Activated effector memory CD4-positive, alpha-beta T cell treated with Interleukin-2 at 50 U/mL for 16 hours (primary cell): ENCODE measurements at places on chromosomes 7 and 10.
A peak's percentile ranks its signal among the peaks of the same experiment; 100 is the strongest.

DNA sequence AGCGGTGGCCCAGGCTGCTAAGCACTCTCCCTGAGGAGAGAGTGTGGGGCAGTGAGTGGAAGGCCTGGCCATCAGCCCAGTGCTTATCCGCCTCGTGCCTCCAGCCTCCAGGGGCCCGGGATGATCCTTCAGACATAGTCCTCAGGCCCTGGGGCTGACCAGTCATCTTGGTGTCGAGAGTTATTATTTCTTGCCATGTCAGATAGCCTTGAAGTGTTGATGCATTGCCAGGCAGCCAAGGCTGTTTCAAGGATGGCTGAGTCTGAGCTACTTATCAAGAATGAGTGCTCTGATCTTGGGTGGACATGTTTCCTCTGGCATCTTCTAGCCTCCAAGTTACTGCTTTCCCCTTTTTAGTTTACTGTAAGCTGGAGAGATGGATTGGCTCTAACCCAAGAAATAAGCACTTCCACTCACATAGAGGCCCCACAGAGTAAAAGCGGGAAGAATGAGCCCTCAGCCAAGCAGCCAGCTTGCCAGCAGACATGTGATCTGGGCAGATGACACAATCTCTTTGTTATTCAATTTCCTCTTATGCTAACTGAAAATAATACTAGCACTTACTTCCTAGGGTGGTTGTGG, 136.5 kb upstream of the NAMPT start:
- no peak for DNase-seq

- no peak for DNase-seq
Observed at GRCh38 chr7:21450941-21451340, 23.1 kb downstream of the SP4 start.

DNA sequence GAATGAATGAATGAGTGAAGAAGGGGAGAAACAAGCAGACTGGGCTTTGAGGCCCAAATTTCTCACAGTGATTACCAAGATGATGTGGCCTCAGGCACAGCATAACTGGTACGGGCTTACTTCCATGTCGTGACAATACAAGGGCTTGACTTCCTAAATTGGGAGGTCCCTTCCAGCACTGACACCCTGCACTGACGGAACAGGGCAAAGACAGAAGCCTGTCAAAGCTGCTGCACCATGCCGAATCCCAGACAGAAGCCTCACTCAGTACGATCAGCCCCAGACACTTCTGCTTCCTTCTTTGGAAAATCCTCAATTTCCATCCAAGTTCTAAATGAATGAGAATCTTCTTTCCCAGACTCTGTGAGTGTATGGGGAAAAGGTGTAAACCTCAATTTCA, 51.9 kb downstream of the GNA12 start:
- no peak for DNase-seq

DNA sequence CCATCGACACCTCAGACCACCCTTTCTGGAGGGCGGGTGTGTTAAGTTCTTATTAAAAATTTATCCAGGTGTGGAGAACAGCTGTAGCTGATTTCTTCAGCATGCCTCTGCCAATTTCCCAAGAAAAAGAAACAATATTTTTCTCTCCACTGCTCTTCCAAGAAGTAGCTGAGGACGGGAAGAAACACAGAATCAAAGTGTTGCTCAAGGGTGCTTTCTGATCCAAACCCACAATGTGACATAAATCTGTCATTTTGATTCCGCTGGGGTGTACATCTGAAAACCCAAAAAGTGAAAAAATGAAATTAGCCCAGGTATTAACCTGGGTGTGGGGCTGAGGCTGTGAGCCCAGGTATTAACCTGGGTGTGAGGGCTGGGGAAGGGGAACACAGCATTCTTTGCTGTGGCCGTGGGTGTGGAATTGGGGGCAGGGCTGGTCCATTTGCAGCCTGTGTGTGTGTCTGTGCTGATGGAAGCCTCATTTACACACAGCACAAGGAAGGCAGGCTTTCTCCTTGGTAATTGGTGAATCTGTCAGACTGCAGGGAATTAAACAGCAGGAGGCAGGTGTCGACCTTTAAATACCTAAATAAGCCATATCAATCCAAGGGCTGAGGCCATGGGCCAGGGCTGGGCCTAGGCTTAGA, 48.4 kb upstream of the CCDC3 start:
- no peak for DNase-seq

GRCh38 chr7:1526271-1526754, 4.2 kb upstream of the MAFK start:
- DNase-seq: no peak

GRCh38 chr7:10940704-10941355, 32.8 kb upstream of the PHF14 start:
- DNase-seq: peak; percentile 9

DNA sequence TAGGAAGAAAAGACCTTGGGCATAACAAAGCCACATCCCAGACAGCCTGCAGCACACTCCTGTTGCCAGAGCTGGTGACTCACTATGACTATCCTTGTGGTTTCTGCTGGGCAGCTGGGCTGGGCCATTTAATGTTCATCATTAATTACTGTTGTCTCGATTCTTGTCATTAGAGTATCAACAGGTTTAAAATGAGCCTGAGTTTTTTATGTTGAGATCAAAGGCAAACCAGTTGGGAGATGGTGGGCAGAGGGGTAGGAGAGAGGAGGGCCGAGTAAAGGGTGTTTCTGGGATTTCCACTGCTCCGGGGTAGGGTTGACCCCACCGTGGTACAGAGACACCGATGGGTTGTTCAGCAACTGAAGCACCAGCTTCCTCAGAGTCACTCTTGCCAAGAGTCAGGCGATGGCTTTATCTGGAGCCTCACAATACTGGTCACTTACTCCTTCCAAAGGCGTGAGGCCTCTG, 128.7 kb upstream of the LYZL1 start:
- no peak for DNase-seq

GRCh38 chr7:100367251-100367620, 6.1 kb upstream of the PILRA start:
- DNase-seq: no peak

DNA sequence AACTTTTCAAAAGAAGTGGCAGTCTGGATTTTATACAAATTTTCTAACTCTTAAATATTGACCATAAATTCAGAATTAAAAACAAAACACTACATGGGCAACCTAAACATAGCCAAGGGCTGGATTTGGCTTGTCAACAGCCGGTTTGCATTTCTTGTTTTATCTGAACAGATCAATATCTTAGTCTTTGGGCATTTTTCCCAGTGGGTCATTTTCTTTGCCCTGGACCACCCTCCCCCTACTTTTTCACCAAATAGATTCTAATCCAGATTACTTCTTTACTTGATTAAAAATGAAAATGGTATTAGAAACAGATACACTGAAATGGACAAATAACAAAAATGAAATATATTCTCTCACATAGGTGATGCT, 189.0 kb downstream of the ANK3 start:
- DNase-seq: no peak

GRCh38 chr7:134674424-134674823, 27.8 kb downstream of the BPGM start:
- DNase-seq: no peak

DNA sequence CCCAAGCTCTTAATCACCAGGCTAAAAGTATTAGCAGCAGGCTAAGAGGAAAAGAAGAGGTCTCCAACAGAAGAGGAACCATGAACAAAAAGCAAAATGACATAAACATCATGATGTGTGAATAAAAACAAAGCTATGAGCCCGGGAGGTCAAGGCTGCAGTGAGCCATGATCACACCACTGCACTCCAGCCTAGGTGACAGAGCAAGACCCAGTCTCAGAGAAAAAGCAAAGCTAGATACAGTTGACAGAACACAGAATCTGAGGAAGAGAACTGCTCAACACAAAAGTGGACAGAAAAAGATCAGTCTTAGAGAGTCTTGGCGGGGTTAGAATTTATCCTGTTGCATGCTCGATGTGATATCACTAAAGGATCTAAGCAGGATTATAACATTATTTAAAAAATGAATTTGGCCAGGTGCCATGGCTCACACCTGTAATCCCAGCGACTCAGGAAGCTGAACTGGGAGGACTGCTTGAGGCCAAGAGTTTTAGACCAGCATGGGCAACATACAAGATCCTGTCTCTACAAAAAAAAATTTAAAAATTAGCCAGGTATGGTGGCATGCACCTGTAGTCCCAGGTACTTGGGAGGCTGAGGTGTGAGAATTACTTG, 37.5 kb downstream of the NT5C2 start:
- no peak for DNase-seq

GRCh38 chr10:25694971-25695370, 239.1 kb upstream of the MYO3A start:
- no peak for DNase-seq

GRCh38 chr7:4279216-4279615, 402.9 kb upstream of the FOXK1 start:
- DNase-seq: no peak

- no peak for DNase-seq
Observed at GRCh38 chr10:53597835-53598251, 825.3 kb upstream of the MBL2 start.

DNA sequence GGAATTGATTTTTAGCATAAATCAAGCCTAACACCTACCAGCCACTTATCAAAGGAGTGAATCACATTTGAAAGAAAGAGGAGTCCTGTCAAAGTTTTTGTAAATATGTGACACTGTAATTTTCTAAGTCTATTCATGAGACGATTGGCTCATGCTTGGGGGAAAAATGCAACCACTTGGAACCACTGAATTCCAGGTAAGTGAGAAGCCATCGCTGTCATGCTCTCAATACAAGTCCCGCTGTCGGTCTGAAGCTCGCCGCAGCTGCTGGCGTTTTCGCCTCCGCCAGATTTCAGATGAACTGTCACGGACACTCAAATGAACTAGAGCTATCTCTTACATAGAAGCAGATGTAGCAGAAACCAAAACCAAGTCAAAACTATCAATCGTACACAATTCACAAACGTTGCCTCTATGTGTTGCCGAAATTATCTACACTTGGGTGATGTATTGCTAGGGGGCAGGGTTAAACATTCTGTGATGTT, 279.8 kb upstream of the FZD8 start:
- DNase-seq: no peak

DNA sequence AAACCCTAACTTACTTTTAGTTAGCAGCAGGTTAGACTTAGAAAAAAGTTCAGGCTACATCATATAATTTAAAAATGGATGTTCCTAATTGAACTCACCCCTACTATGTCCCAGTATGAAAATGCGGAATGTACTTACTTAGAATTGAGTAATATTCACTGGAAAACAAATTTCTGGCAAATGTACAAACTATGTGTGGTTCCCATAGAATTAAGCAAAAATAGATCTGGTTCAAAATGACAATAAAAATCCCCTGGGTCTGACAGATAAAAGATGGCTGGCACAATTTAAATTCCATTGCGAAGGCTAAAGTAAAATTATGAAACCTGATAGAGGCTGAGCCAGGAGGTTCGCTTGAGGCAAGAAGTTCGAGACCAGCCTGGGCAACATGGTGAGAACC, 42.4 kb upstream of the PRKAR2B start:
- no peak for DNase-seq

- DNase-seq: no peak
Observed at GRCh38 chr10:80324086-80324485, 32.5 kb downstream of the DYDC1 start.

DNA sequence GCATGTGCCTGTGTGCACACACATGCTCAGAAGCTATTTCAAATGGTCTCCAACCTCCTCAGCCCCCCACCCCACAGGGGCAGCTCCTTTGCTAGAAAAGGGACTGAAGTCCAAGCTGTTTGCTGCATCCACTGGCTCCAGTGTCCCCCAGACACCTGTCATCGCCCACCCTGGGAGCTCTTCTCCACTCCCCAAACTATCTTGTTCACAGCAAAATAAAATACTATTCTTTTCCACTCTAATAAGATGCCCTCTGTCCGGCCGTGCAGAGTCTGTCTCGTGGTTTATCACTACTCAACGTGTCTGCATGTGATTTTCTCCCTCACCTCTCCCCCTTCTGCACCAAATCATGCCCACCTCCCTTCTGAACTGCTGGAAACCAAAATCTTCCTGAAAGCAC, 25.6 kb downstream of the HIPK2 start:
- DNase-seq: no peak

- no peak for DNase-seq
Observed at GRCh38 chr10:48981310-48981907, 41.8 kb upstream of the LRRC18 start.

- no peak for DNase-seq
Observed at GRCh38 chr7:102186306-102186705, 100.4 kb upstream of the SH2B2 start.

DNA sequence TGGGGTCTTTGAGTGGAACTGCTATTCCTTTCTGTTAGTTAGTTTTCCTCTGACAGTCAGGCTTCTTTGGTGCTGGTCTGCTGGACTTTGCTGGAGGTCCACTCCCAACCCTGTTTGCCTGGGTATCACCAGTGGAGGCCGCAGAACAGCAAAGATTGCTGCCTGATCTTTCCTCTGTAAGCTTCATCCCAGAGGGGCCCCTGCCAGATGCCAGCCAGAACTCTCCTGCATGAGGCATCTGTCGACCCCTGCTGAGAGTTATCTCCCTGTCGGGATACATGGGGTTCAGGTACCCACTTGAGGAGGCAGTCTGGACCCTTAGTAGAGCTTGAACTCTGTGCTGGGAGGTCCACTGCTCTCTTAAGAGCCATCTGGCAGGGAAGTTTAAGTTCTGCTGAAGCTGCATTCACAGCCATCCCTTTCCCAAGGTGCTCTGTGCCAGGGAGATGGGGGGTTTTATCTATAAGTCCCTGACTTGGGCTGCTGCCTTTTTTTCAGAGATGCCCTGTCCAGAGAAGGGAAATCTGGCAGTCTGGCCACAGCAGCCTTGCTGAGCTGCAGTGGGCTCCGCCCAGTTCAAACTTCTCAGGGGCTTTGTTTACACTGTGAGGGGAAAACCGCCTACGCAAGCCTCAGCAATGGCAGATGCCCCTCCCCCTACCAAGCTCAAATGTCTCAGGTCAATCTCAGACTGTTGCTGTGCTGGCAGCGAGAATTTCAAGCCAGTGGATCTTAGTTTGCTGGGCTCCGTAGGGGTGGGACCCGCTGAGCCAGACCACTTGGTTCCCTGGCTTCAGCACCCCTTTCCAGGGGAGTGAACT, 89.7 kb upstream of the CDK6 start:
- no peak for DNase-seq

- DNase-seq: no peak
Observed at GRCh38 chr7:40680657-40681056, 545.9 kb downstream of the SUGCT start.

DNA sequence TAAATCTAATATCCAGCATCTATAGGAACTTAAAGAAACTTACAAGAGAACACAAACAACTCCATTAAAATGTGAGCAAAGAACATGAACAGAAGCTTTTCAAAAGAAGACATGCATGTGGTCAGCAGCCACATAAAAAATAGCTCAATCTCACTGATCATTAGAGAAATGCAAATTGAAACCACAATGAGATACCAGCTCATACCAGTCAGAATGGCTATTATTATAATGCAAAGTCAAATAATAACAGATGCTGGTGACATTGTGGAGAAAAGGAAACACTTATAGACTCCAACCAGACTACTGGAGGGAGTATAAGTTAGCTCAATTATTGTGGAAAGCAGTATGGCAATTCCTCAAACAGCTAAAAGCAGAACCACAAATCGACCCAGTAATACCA, 1314.5 kb downstream of the XPNPEP1 start:
- no peak for DNase-seq

- no peak for DNase-seq
Observed at GRCh38 chr7:148478551-148478950, 112.0 kb upstream of the C7orf33 start.

GRCh38 chr10:88952647-88953111, at the start of gene ACTA2:
Gene ACTA2, minus strand, starts transcription at chr10:88952773. Its CDS starts 3,843 bp downstream, at chr10:88948930.
- no peak for DNase-seq

GRCh38 chr10:72002354-72003295, 38.4 kb downstream of the CHST3 start:
- DNase-seq: no peak

GRCh38 chr10:58704226-58704625, 191.6 kb downstream of the BICC1 start:
- DNase-seq: no peak
